ENCODE measurements at places on chromosomes 16 and 17. TPM values are rescaled to one million over a fixed set of nuclear protein-coding genes. Genes with fewer than 3 reads are reported as not detected.
A peak's percentile ranks its signal among the peaks of the same experiment; 100 is the strongest.

PAFAH1B1 gene
- 64.4 TPM for polyA plus RNA-seq

NUP85 gene
- polyA plus RNA-seq: 75.8 TPM

GNG13 gene
- not detected for polyA plus RNA-seq

CD300E gene
- not detected for polyA plus RNA-seq

PRR11 gene
- polyA plus RNA-seq: 80.3 TPM

BCAR1 gene
- polyA plus RNA-seq: 46.8 TPM

KCNH4 gene
- polyA plus RNA-seq: 0.01 TPM

SMIM5 gene
- 0.03 TPM for polyA plus RNA-seq

TMED6 gene
- polyA plus RNA-seq: not detected

DNA sequence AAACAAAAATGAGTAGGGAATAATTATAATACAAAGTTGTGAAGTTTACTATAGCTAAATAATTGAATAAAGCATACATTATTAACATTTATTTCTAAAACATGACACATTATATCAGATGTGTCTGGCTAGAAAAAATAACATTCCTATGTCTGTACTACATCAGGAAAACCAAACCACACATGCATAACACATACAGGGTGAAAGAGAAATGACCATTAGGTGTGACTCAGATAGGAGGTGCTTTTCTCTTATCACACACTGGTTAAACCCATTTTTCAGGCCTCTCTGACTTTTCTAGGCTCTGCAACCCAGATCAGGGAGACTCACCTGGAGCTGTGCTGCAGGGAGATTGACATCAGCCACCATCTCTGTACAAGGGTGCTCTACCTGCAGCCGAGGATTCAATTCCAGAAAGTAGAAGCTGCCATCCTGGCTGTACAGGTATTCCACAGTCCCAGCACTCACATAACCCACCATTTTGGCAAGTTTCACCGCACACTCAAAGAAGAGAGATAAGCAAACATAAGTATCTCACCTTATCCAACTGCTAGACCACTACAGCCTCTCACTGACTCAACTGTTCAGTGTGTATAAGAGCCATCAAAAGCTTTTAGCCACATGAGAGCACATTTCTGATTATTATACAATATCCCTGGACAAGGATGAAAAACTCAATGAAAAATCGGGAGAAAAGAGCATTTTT, 116.6 kb upstream of the C17orf78 start:
- peak; percentile 81 for DNase-seq

DNA sequence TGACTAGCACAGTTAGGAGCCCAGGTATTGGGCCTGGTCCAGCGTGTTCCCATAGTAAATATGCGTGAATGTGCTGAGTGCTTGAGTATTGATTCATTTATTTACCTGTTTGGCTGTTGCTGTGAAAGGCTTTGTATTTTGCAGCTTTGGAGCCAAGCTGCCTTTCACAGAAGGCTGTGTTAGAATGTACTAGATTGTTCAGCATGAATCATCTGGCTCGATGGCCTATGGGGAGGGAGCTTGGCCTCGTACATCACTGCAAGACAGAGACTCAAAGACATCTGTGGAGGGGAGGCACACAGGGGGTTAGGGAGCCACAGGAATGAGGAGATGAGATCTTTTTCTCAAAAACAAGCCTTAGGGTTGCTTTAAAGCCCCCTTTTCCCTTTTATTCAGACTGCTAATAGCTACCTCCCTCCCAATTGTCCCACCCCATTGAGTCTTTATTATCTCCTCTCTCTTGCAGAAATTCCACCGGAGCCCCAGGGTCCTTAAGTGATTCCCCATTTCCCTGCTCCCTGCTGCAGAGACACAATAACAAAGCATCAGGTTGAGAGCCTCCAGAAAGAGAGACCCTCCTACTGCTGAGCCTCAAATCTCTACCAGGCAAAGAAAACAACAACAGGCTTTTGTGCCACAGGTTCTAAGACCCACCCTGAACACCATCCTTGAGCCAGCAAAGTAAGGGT, 307.2 kb downstream of the ABCC12 start:
- DNase-seq: peak; percentile 71

GRCh38 chr17:30476726-30477082, 504 bp upstream of the GOSR1 start:
- no peak for DNase-seq

GRCh38 chr16:75794426-75794825, 68.1 kb upstream of the CPHXL start:
- no peak for DNase-seq

DNA sequence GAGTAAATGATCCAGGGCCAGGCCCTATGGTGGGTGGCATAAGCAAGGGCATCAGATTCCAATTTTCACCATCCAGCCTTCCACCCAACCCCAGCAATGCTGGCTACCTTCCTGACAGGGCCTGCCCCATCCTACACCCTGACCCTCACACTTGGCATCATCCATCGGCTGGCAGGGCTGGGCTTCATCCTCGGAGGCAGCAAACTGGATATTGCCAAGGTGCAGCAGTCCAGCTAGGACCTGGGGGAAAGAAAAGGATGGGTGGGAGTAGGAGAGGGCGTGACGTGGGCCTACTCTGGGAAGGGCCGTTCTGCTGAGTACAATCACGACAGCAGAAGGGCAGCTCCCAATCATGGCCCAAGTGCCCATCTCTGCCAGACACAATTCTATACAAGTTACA, 23.5 kb downstream of the MYO19 start:
- no peak for DNase-seq

DNA sequence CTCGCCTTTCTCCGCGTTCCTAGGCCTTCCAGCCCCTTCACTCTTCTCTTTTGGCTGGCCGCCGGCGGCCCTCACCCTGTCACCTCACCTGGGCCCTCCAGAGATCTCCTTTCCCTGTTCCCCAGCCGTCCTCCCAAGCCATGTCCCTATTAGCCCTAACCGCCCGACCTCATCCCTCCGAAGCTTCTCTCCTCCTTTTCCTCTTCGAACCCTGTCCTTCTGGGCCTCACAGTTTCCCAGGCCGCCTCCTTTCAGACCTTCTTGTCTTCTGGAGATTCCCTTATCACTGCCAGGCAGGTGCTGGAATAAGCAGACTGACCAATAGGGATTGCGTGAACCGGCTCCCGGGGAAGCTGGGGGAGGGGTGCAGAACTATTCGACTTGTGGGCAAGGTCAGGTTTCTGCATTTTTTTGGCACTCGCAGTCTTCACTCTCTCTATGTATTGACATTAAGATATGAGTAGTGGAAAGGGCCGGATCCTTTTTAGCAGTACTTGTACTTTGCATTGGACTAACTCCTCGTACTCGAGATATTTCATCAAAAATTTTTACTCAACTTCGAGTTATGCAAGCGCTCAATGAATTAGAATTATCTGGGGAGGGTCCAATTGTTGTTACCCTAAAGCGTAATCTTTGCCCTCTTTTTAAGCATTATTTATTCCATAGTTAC, 690 bp downstream of the RHOT1 start:
- peak; percentile 73 for DNase-seq

GRCh38 chr16:20610892-20611349, 34.8 kb upstream of the ACSM2B start:
- DNase-seq: no peak

GRCh38 chr17:69460963-69461922, 46.7 kb downstream of the MAP2K6 start:
- DNase-seq: no peak

DNA sequence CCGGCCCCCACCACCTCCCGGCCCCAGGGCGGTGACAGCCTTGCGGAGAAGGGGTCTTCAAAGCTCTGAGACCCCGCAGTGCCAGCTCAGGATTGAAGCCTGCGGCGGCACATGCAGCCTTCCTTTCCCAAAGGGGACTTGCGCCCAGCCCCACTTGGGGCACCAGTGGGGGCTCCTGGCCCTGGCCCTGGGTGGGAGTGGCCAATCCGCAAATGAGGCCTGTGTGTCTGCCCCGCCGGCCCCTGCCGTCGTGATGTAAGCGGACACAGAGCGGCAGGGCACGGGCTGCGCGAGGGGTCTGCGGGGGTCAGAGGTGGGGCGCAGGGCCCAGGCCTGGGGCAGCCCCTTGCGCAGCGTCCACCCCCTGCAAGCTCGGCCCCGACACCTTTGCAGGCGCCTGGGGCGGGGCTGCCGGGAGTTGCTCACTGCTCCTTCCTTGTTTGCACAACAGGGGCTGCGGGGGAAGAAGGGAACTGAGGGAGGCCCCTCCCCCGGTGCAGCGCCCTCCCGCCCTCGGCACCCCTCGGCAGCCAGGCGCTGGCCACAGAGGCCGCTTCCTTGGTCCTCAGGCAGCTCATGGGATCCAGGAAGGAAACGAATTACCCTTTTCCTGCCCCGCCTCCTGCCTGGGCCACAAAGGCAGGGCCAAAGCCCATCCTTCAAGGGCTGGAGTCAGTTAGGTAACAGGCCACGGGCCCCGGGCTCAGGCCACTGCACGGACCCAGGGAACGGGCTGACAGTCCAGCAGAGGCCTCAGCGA, 2.9 kb downstream of the SLC16A3 start:
- no peak for DNase-seq

- no peak for DNase-seq
Measured at GRCh38 chr16:4548124-4548523, 8.0 kb upstream of the C16orf96 start.

DNA sequence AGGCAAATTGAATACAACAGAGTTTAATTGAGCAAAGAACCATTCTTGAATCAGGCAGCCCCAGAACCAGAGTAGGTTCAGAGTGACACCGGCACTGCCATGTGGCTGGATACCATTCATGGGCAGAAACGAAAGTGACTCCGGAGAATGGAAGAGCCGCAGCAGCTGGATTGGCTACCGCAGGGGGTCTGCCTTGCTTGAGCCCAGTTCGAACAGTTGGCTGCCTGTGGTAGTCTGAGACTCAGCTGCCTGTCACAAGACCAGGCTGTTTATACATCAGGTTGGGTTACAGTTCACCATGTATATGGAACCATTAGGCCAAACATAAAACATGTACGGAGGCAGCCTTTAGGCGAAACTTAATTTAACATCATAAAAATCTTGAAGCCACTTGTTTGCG, 205.2 kb upstream of the CHMP6 start:
- no peak for DNase-seq

- DNase-seq: no peak
Measured at GRCh38 chr16:50450957-50451356, 82.2 kb upstream of the BRD7 start.

GRCh38 chr17:28700278-28700677, 11.4 kb downstream of the PROCA1 start:
- no peak for DNase-seq

DNA sequence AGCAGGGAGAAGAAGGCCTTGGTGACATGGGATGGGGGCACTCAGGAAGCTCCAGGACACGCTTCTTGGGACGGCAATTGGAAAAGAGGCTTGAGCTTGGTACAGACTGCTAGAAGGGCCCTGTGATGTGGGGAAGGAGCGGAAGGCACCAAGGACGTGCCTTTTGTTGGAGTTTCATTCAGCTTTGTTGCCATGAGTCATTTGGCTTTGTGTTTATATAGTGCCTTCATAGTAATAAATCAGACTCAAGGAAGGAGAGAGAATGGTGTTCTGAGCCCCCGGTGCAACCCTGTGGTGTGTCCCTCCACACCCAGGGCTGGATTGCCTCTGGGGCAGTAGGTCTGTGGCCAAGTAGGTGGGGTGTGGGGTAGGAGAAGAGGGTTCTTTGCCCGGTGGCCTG, 7.4 kb upstream of the TBX4 start:
- DNase-seq: no peak

DNA sequence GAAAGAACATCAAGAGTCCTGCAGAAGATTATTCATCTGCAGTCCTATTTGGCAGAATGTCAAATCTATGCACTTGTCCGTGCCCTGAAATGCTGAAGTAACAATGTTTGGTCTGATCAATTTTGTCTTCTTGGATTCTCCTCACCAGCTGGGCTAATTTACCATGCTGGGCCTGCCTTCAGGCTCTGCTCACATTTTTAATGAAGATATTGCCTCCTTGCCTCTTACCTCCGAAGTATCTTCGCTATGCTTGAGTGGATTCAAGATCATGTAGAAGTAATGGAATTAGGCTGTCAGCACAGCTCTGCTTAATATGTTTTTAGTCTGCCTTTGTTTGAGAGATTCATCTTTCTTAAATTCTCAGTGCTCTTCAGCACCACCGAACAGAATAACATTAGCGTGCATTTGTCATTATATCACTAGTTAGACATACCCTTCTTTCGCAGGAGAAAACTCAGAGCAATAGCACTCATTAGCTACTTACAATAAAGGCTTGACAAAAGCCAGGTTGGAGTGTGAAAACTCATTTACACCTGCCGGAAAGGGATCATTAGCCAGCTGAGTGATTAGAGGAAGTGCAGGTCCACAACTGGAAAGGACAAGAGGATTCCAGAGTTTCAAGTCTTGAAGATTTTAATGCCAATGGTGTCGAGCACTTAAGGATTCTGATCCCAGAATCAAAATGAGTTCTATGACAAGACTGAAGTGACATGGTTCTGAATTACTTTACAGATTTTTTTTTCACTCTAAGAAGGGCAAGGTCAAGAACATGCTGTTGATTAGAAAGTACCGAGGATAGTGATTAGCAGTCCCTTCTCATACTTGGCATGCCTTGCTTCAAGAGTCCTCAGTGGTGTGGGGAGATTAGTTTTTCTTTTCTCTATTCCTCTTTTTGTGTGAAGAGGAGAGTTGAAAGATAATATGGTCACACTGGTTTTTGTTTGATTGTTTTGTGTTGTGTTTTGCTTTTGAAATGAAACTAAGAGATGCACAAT, 405.6 kb upstream of the TOM1L1 start:
- no peak for DNase-seq

DNA sequence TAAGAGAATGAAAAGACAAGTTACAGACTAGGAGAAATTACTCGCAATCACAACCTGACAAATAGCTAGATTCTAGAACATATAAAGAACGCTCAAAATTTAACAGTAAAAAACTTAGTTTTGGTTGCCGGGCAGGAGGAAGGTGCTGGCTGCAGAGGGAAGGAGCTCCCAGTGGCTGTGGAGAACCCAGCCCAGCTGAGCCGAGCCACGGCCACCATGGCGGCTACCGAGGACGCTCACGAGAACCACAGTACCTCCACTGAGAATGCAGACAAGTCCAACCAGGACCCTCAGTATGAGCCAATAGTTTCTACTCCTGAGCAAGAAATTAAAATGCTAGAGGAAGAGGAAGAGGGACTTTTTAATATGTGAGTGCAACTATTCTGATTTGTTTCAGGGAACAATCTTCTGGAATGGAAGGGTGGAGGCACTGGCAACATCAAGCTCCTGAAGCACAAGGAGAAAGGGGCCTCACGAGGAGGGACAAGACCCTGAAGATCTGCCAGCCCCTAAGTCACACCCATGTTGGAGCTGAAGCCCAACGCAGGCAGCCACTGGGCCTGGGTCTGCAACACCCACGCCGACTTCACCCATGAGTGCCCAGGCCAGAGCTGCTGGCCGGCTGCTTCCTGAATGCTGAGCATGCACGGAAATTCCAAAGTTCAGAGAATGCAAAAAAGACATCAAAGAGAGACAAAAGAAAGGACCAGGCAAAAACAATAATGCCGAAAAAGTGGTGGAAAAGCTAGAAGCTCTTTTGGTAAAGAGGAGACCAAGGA, 55.0 kb downstream of the DNAH17 start:
- no peak for DNase-seq

GRCh38 chr16:47359478-47359877, 101.4 kb downstream of the ITFG1 start:
- DNase-seq: no peak

All from mammary epithelial cell (primary cell).